ENCODE measurements at places on chromosomes 16 and 17.
A peak's percentile ranks its signal among the peaks of the same experiment; 100 is the strongest.

DNA sequence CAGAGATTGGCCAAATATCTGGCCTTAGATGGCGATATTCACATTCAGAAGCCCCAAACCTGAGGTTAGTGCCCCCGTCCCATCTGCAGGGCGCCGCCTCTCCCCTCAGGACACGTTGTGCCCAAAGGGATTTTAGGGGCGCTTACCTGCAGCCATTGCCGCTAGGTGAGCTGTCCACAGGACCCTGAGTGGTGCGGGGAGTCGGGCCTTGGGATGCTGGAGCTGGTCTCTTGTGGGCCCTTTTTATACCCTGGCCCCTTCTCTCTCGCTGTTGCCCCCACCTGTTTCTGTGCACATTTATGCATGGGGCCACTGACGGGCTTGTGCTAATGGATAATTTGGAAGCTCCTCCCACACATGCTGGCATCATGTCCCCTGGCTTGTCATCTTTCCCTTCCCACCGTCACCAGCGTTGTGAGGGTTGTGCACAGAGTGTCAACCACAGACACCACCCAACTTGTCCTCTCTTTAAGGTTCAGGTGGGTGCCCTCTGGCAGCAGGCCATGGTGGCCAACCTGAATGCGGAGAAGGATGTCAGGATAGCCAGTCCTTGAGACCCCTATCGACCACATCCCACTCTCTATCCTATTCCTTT, at the start of gene CSHL1:
CSHL1 (minus strand) TSS at position 218 of the 595 bp plus-strand sequence; CDS start at position 156, 62 bp downstream.
- peak; percentile 61 for DNase-seq

GRCh38 chr17:81250286-81251093, 11.4 kb downstream of the NDUFAF8 start:
- no peak for DNase-seq

DNA sequence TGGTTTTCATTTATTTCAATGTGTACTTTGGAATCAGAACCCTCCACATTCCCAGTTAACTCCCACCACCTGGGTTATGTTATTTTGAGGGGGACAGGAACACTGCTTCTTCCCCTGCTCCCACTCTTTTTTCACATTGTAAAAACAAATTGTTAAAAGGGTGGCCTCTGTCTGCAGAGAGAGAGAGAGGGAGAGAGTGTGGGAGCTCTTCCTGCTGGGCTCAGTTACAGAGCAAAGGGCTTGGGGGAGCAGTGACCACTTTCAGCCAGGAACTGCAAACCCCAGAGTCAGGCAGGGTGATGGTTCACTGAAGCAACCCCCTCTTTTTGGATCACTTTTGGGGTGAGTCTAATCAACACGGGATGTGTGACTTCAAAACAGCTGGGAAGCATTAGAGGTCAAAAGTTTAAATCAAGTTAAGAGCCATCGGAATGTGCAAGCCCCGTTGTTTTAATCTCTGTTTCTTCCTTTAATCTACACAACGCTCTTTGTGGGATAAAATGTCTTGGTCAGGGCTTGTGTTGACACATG, 577.0 kb upstream of the CDH11 start:
- DNase-seq, result no peak

DNA sequence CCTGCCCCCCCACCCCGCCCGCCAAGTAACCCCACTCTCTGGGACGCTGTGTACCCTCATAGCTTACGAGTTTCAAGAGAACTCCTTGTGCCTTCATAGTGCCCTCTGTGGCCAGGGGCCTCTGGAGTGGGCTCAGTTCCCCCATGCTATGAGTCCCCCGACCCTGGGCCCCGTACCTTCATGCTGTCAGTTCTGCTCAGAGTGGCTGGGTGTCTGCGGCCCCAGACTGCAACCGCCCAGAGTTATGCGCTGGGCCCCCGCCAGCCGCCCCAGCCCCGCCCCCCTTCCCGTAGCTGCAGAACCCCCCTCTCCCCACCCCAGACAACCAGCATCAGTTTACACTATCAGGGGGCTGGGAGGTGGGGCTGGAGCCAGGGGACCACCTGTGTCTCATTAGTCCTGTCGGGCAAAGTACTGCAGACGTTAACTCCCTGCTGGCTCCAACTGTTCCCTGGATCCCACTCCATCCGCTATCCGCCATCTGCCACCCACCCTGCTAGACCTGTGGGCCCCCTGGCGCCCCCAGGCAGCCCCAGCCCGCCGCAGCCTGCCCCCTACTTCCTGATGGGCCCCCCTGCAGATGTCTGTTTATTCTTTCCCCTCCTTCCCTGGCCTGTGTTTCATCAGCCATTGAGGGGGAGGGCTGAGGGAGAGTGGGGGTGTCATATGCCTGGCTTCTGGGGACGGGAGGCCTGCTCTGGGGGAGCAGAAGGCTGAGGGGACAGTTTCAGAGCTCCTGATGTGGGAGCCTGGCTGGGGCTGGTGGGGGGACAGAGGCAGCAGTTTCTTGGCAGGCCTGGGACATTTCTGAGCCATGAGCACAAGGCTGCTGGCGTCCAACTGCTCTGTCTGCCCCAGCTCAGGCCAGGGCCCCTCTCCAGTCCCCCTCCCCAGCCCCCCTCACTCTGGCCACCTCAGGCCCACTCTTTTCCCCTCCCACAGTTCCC, at the start of gene MFAP4:
MFAP4 (minus strand) TSS at position 217 of the 947 bp plus-strand sequence; CDS start at position 182, 35 bp downstream.
- peak; percentile 93 for DNase-seq

DNA sequence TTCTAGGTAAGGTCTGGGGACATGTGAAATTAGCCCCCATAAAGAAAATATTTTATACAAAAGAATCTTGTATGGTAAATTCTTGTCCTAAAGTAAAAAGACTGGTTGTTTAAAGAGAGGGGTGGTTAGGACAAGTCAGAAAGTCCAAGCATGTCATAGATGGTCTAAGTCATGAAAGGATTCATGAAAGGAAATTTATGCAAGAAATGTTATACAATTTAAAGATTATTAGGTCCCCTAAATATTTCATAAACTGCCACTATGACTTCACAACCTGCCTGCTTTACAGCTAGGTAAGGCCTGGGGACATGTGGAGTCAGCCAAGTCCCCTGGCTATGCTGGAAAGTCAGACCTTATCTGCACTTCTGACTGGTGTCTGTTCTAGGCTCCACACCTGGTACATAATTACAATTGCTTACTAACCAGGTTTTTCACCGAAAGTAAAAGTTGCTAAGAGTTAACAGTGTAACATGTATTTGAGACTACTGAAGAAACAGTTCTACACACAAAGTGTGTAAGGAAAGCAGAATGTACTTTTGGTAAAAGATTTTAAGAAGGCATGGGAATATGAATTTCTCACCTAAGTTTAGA, 17.0 kb downstream of the N4BP1 start:
- no peak for DNase-seq

DNA sequence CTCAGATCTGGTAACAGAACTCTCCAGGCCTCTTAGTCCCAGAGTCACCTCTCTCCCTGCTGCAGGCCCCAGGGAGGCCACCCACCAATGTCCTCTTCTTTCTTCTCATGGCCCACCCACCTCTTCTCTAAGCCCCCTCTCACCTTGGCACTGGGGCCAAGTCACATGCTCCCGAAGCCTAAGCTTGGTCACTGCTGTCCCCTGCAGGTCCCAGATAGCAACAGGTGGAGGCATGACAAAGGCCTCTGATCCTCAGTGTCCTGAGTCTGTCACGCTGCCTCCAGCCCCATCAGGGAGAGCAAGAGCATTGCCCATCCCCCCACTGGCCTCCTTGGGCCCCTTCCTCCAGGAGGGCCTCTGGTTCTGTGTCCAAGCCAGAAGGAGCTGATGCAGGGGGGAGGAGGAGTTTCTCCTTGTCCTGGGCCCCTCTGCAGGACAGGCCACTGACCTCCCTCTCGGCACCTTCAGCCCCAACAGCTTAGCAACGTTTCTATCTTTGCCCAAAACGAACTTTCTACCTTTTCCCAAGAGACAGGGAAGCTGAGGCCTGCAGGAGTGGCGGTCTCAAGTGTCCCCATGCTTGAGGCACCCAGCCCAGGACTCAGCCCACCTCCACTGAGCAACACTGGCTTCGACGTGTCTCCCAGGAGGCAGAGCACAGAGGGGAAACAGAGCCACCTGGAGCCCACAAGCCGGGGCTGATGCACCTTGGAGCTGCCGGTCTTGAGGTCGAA, 8.6 kb downstream of the P2RX1 start:
- DNase-seq, result no peak

- DNase-seq, result no peak
Observed at GRCh38 chr17:60857556-60858080, 180.0 kb downstream of the BCAS3 start.

DNA sequence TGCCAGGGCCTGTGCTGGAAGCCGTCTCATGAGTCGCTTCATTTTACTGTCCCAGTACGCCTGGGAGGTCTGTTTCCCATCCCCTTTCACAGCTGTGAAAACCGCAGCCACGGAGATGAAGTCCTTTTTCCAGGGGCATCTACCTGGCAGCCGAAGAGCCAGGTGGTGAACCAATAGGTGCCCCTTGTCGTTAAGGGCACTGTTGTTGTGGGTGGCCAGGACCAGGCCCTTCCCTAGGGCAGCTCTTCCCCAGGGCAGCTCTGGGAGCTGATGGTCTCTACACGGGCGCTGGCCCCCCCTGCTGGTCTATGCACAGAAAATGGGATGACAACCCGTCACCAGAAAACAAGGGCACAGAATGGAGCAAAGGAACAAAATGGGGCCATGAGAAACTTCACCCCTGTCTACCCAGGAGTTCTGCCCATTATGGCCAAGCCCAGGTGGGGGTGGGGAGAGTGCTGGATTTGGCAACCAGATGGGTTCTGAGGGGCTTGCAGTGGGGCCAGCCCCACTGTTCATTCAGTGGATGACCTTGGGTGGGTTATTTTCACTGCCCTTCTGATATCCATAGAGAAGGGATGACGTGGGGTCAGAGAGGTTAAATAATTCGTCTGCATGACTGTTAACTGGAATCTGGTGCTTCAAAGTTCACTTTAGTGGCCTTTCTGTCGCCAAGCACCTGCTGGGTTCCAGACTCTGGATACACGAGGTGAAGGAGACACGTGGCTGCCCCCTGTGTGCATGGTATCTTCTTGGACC, 11.5 kb downstream of the RMI2 start:
- DNase-seq, result peak; percentile 89

DNA sequence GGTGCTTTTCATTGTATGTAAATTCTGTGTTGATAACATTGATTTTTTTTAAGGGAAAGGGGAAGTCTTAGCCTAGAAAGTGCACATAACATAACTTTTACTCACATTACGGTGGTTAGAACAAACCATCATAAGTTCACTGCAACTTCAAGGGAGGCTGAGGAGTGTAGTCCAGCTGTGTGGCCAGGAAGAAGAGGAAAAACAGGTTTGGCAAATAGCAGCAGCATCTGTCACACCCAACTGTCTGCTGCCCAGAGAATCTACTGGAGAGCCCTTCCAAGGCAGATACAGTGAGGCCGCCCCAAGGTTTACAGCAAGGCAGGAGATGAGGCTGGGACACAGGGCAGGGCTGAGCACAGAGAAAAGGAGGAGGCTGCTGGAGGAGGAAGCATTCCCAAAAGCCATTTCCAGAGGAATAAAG, 60.6 kb downstream of the AIPL1 start:
- no peak for DNase-seq

- DNase-seq, result no peak
Observed at GRCh38 chr16:70561623-70562022, 38.0 kb downstream of the SF3B3 start.

DNA sequence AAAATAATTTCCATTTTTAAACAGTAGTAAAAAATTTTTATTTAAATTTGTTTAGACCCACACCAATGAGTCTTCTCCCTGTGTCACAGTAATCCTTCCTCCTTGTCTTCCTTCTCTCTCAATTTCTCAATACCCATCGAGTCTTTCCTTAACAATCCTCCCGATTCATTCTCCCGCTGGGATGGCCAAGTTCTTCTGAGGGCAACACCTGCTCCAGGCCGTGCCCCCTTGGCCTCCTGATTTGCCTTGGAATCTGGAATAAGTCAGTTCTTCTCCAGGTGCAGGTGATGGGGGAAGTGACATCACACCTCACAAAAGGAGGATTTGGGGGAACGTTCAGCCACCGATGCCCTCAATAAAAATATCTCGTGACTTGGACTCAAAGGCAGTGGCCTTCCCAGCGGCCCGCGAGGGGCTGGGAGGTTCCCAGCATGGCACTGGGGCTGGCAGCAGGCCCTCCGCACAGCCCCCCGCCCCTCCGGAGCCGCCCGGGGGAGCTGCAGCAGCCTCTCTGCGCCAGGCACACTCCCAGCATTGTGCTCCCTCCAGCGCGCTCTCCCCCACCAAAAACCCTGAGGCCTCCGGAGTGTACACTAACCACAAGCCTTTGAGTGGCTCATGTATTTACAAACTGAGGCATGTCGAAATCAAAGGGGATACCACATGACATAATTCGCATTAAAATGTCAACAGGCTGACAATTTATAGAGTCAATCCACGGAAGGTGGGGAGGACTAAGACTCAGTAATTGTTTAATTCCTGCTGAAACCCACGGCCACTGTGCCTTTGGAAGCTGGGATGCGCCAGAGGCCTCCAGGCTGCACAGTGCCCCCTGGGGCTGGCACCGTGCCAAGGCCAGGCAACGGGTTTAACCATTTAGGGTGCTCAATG, 120.5 kb downstream of the ZFHX3 start:
- no peak for DNase-seq
